ENCODE measurements at places on chromosomes 16 and 17.

GRCh38 chr16:27838536-27839175 lies 224.9 kb downstream of the GSG1L start:
- no peak for DNase-seq

DNA sequence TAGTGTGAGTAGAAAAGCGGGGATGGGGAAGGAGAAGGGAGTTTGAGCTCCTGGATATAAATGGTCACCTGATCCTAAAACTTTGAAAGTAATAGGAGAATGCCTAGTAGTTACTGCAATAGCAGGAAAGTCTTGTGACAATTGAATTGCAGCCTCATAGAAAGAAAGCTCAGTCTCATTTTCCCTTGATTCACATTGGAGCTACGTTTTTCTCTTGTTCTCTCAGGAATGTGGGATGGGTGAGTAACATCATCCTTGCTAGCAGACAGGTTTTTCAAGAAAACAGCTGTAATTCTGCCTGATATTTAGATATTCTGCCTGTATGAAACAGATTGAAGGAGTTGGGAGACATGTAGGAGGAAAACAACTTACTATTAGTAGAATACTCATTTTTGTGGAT lies 25.3 kb downstream of the SF3B3 start:
- DNase-seq: no peak

DNA sequence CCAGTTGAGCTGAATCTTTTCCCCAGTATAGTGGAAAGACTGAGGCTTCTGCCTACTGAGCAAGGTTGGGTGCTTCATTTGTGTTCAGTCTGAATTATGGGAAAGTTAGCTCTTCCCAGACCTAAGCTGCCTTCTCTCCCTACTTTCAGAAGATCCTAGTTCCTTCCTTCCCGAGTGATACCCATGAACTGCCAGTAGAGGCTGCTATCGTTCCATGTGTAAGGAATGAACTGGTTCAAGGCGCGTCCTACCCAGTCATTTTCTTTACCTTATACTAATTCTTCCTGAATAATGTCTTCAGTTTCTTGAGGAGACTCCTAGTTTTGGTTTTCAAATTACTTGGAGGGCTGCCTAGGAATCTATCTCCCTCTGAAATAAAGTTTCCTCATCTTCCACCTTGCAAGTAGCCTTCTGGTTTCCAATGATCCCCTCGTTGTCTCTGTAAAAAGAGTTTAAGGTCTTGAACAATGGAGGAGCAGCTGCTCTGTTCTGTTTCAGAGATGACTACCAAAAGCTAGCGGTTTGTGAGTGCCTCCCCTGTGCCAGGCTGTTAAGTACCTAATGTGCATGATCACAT lies 934 bp upstream of the AOC2 start:
- peak; percentile 32 for DNase-seq

DNA sequence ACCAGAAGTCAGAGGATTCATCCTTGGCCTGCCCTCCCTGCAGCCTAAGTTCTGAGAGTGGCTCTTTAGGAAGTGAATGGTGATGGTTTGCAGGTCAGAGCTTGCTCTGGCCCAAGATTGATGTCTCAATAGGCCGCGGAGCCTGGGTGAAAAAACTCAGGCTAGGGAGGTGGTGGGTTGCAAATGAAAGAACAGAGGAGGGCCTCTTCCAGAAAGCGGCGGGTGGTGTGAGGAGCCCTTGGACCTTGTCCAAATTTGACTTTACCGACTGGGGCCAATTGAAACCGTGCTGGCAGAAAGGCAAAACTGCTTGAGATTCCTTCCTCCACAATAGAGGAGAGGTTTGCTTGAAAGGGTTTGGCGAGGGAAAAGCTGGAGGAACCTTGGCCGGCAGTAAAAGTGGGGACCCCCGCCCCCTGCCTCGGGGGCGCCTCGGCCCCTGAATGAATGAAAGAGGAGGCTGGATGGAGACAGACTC lies 331.3 kb downstream of the SEC14L1 start:
- DNase-seq: peak; percentile 35

DNA sequence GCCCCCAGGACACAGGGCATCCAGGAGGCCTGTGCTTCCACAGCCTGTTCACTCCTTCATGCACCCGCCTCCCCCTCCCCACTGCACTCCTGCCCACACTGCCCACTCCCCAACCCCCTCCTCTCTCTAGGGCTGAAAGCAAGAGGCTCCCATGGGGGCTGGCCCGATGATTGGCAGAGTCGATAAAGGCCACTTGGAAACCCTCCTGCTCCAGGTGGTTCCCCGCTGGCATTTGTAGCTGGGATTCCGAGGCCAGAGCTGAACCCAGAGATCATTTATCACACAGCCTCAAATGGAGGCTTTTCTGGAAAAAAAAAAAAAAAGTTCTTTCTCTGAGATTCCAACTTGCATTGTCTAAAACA lies 74.1 kb downstream of the SREBF1 start:
- no peak for DNase-seq

DNA sequence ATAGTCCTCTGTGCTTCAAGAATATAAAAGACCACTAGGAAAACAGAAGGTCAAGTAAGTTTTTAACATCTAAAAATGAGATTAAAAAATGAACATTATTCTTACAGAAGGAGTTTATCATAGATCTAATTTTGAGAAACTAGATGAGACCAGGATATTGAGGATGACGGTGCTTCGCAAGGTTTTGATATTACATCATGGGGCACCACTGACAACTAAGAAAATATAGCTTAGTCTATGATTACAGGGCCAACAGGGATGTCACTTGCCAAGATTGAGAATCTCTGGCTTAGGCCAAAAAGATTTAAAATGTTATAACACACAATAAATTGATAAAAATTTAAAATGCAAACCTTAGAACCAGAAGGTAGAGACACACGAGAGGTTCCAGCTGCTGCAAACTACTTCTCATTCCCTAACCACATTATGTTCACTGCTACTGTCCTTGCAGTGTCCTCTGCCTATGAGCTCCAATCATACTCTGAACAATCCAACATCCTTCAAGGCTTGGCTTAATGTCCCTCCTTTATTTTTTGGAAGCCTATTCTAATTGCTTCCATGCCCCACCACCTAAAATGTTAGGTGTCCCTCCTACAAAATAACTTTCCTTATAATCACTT lies 33.2 kb downstream of the USP32 start:
- DNase-seq: no peak

DNA sequence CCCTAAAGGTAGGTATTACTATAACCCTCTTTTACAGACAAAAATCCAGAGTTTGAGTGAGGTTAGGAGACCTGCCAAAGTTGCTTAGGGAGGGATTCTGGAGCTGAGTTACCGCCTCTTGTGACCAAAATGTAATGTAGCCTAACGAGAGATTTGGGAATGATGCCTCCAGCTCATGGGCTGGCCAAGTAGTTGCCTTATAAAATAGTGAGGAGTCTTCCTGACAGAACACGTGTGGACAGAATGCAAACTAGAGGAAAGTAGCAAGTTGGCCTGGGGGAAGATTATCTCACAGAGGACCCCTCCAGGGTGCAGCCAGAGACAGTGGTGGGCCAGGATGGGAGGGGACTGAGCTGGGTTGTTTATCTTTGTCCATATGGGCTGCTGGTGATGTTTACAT lies 543.7 kb upstream of the CDH11 start:
- no peak for DNase-seq

DNA sequence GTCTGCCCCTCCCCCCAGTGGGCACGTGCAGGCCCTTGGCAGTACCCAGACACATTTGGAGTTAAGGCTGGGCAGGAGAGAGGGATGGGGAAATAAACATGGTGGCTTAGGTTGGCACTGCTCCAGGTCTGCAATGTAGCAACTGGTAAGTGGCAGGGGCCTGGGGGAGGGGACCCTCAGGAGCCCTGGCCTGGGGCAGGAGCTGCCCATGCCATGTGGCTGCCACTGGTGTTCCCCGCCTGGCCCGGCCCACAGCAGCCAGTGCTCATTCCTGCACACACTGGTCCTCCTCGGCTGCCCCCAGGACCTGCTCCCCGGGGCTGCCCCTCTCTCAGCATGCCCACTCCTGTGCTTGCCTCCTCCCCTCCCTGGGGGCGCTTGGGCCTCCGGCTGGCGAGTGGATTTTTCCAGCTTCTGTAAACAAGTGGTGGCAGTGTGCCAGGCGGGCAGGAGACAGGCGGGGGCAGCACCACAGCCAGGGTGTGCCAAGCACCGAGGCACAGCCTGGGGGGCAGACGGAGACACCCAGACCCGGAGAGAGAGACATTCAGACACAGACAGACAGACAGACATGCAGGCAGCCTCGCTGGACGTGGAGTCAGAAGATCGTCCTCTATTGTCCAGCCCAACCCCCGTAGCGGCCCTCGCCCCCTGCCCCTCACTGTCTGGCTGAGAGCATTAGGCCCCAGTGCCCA lies 9.4 kb downstream of the THRA start:
- DNase-seq: peak; percentile 76

- no peak for DNase-seq
Observed at GRCh38 chr17:67867591-67867990, 42.3 kb downstream of the BPTF start.

DNA sequence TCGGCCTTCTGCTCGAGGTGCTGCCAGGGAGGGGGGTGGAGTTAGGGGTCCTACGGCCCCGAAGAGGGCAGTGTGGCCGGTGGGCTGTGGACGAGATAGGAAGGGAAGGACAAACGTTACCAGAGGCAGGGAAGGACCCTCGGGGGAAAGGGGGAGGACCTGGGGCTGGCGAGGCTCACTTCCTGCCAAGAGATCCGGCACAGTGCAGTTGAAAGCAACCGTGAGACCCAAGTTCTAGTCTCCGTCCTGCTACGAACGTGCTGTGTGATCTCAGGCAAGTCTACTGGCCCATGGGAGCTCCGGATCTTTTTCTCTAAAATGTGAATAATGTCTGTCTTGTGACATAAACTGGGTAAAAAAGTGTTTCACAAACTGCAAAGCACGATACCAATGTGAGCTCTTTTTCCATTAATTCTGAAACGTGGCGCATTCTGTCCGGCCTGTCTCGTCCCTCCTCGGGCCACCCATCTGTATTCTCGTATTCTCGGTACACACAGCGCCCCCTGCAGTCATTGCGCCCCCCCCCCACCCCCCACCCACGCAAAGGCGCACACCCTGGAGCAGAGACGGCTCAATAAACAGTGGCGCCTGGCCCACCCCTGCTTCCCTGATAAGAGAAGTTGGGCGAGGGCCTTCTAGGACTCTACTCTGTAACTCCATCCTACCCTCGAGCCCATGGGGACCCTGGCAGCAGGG lies 8.8 kb downstream of the CYGB start:
- no peak for DNase-seq

DNA sequence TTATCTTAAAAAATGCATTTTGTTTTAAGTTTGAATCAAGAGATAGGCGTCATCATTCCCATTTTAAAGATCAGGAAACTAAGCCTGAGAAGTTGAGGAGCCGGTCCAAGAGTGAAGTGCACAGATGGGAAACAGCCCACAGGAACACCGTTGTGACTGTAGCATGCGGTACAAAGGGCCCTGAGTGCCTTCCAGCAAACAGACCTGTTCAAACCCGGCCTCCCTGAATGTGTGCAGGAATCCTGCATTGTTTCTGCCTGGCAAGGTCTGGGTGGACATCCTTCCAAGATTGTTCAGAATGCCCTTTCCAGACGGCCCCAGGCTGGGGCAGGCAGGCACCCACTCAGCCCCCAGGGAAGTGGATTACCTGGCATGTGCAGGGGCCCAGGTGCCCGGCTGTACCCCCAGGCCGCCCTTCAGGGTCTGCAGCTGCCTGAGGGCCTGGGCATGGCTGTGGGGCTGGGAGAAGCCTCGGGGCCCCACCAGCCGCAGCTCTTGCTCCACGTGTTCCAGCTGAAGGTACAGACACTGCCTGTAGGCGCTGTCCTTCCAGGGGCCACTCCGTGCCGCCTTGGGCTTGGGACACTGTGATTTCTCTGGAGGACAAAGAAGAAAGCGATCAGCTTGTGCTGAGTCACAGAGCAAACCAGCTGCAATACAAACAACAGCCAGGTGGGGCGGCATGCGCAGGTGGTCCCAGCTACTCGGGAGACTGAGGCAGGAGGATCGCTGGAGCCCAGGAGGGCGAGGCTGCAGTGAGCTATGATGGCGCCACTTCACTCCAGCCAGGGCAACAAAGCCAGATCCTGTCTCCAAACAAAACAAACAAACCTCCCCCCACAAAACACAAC lies 45.0 kb upstream of the GCSH start:
- no peak for DNase-seq

- no peak for DNase-seq
Observed at GRCh38 chr17:76973040-76973439, 104.8 kb downstream of the MGAT5B start.

GRCh38 chr17:51736356-51736755 lies 422.2 kb downstream of the CA10 start:
- DNase-seq: no peak

DNA sequence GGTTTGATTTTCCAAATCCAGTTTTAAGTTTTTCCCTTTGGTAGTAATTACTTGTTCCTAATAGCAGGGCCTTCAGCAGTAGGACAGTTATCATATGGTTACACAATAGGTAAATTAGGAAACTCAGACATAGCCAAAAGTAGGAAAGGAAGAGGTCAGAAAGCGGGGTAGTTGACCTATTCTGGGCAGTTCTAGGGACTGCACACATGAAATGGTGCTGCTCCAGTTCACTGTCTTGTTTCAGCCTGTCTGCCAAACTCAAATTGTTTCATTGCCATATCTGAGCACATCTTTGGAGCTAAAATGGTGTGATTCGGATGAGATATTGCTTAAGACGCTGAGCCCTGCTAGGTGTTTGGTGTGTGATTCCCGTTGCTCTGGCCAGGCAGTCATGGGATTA lies 56.7 kb downstream of the TANGO6 start:
- no peak for DNase-seq

DNA sequence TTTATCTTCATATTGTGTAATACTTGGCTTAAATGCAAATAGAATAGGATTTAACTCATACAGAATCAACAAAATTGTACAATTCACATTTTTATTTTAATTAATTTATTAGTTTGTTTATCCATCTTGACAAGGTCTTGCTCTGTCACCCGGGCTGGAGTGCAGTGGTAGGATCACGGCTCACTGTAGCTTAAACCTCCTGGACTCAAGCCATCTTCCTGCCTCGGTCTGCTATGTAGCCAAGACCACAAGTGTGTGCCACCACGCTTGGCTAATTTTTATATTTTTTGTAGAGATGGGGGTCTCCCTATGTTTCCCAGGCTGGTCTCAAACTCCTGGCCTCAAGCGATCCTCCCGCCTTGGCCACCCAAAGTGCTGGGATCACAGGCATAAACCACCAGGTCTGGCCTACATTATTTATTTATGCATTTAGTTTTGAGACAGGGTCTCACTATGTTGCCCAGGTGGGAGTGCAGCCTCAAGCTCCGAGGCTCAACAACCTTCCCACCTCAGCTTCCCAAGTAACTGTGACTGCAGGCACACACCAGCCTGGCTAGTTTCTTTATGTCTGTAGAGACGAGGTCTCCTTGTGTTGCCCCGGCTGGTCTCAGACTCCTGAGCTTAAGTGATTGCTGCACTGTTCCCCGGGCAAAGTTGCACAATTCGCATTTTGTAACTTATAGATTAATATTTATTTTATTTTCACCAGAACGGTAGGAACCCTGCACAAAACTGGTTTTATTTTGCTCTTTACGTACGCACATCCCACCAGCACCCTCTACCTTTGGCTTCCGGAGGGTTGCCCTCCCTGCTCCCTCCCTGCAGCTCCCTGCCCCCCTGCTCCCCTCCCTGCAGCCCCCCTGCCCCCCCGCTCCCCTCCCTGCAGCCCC lies 4.9 kb downstream of the DPEP1 start:
- DNase-seq: no peak
